Omental fat pad (tissue), 4 donors: ENCODE measurements at places on chromosomes 5 and 9.

GRCh38 chr5:36576721-36577120, 29.7 kb upstream of the SLC1A3 start:
- no peak for DNase-seq

- DNase-seq: no peak
Observed at GRCh38 chr9:90325913-90326653, 316.5 kb downstream of the DIRAS2 start.

DNA sequence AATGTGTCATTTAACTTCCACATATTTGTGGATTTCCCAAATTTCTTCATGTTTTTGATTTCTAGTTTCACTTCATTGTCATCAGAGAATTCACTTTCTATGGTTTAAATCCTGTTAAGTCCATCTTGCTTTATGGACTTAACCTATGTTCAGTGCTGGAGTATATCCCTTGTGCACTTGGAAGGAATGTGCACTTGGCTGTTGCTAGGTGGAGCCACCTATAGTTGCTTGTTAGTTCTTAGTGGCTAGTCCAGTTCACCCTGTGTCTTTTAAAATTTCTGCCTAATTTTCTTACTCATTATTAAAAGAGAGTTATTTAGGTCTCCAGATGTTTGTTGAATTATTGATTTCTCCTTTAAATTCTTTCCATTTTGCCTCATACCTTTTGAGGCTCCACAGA, 1472.5 kb upstream of the CDH6 start:
- DNase-seq: no peak

GRCh38 chr9:133830310-133830709, 92.2 kb upstream of the SARDH start:
- no peak for DNase-seq

DNA sequence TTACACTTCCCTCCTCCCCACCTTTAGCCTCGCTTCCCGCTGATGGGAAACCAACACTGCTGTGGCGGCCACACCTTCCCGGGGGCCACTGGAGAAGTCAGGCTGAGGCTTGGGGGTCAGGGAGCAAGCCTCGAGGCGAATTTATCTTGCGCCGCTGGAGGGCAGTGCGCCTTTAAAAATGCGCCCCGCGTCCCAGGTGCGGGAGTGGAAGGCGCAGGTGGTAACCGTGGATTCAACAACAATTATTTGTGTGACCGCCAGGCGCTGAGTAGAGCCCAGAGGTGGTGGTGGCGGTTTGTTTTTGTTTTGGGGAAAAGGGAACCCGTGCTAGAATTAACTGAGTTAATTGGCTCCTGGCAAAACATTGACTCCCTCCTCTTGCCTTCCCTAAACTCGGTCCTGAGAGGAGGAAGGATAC, 1.1 kb downstream of the CFAP77 start:
- no peak for DNase-seq

DNA sequence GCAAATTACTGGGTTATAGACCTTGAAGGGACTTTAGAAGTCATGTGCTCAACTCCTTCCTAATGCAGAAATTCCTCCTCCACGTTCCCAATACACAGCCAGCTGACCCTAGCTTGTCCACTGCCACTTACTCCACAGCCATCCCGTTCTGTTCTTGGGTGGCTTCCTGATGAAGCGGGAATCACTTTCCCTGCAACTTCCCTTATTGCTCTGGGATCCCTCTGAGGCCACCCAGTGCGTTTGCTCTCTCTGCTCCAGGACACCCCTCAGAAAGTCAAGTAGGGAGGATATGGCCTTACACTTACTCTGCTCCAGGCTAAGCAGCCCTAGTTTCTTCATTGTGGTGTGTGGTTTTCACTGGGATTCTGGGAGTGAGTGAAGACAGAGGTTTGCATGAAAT, 55.5 kb downstream of the GALNT12 start:
- DNase-seq: no peak

GRCh38 chr5:140338336-140338735, 8.1 kb downstream of the HBEGF start:
- DNase-seq: no peak

- DNase-seq: no peak
Observed at GRCh38 chr5:68086857-68087256, 128.7 kb upstream of the PIK3R1 start.

DNA sequence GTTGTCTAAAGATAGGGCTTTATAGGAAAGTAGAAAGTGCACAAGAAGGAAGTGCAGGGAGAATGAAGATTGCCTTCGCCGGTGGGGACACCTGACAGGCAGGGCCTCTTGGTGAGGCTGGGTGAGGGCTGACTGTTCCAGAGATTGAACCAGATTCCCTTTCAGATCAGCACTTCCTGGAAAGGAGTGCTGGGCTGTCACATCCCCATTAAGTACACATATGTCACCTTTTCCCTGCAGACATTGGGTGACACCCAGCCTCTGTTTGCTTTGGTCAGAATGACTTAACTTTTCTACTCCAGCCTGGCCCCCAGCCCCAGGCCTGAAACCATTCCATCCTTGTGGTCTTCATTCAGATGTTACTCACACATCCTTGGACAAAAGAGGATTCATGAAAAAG, 7.4 kb upstream of the SHROOM1 start:
- DNase-seq: no peak

GRCh38 chr5:38069360-38069759, 189.0 kb upstream of the EGFLAM start:
- no peak for DNase-seq

GRCh38 chr9:131942146-131942720, 137.4 kb downstream of the MED27 start:
- no peak for DNase-seq

DNA sequence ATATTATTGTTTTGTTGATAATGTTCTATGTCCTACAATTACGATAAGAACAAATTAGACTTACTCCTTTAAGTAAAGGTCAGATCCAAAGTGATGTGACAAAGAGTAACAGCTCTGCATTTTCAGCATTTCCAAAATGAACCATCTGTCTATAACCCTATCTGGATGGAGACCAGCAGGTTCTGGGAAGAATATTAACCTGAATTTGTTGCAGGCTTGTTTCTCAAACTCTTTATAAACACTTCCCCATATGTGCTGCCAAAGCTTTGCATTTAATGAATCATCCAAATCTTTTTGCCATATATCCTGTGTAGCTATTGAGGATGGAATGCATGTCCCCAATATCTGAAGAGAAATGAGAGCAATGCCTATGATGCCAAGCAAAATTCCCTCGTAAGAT, 198.9 kb upstream of the SLC27A6 start:
- DNase-seq: no peak

DNA sequence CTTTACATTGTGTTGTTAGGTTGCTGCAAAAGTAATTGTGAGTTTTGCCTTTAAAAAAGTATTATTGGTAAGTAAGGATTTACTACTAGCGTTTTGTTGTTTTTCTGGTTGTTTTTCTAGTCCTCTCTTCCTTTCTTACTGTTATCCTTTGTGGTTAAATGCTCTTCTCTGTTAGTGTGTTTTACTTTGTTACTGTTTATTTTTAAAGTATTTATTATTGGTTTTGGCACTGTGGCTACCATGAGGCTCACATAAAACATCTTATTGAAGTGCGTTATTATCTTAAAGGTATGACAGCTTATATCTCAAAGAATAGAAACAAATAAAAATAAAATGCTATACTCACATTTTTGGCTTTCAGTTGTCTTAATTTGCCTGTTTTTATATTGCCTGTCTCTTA, 17.6 kb downstream of the DMXL1 start:
- DNase-seq: no peak

DNA sequence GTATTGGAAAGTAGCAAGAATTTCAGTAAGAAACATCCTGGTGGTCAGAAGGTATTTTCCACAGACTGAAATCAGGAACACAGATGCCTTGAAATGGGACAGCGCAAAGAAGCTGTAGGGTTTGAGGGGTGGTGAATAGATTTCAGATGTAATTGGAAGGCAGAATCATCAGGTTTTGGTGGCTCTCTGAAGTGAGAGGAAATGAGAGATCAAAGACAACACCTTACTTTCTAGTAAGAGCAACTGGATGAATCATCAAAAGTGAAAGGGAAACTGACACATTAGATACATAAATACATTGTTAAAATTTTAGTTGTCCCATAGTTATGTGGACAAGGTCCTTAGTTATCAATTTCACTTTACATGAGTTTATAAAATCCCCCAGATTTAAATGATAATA, 188.2 kb upstream of the SLC27A6 start:
- no peak for DNase-seq
